Body of pancreas (tissue), 4 donors: ENCODE measurements at places on chromosomes 4 and X.

DNA sequence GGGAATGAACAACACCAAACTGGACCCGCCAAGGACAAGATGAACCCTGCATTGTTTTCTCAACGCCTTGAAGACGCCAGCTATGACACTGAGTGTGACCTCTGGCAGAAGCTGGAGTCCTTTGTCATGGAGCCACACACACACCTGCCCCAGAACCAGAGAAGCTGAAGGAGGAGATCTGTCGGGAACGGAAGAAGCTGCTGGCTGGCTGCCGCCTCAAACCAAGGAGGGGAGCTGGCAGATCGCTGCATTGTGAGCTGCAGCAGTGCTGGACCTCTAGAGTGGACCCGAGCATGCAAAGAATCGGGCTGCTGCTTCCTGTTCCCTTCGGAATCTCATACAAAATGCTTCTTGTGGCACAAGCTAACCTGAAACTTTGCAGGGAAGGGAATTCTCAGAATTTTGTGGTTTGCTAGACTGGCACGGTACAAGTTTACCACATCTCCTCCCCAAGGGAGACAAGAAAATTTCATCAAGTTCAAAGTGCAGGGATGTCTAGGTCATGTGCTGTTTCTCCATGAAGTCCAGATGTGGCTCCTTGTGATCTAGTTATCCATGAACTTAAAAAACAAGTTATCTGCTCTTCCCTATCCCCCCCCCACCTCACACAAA, 23.4 kb upstream of the GLRB start:
- DNase-seq: no peak

- DNase-seq: no peak
Measured at GRCh38 chrX:39516427-39516841, 581.3 kb downstream of the BCOR start.

DNA sequence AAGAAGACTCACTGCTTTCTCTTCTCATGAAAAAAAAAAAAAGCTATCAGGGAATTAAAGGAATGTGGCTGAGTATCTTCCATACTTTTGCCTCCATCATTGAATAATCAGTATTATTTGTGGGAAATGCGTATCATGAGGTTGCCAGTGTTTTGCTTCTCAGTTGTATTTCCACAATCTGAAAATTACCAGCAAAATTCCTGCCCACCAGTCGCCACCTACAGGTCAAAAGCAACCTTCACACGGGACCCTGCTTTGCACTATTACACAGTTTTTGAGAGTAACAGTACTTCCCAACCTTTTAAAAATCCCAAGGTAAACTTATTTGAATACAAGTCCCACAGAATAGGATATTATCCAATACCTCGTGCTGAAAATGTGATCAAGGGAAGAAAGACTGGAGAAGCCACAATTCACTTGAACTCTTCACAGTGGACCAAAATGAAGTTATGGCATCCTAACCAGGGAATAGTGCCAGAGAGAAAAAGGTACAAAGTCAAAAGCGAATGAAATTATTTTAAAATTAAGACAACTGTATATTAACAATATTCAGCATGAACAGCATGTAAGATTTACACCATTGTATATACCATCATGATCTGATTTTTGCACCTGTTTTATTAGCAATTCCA, 30.4 kb downstream of the PGRMC1 start:
- no peak for DNase-seq

GRCh38 chr4:71882113-71882841, 98.4 kb upstream of the GC start:
- no peak for DNase-seq

GRCh38 chrX:74523870-74524735, 90.3 kb downstream of the RLIM start:
- no peak for DNase-seq

- peak; percentile 89 for DNase-seq
Measured at GRCh38 chr4:82739287-82740190, 59.1 kb downstream of the SCD5 start.

- no peak for DNase-seq
Measured at GRCh38 chr4:85964298-85964697, 395.6 kb downstream of the MAPK10 start.
